Transverse colon (tissue), 4 donors: ENCODE measurements at places on chromosomes 6 and 20. TPM values are rescaled to one million over a fixed set of nuclear protein-coding genes. Genes with fewer than 3 reads are reported as not detected.

DNA sequence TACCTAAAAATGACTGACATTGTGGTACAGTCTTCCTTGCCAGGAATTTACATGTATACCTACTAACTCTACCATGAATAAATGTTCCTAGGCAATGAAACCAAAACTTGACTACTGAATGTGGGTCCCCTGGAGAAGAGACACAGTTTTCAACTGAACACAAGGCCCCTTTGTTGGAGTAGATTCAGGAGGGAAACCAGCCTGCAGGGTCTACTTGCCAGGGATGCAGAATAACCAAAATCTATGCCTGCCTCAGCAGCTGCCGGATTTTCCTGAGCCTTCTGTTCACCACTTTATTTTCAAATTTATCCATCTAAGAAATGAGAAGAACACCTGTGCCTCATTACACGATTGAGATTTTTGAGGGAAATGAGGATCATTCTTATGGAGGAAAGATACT is 211.9 kb downstream of the GRM1 start:
- DNase-seq = no peak

- no peak for DNase-seq
Observed at GRCh38 chr6:66930559-66931290, 1223.7 kb upstream of the EYS start.

DNA sequence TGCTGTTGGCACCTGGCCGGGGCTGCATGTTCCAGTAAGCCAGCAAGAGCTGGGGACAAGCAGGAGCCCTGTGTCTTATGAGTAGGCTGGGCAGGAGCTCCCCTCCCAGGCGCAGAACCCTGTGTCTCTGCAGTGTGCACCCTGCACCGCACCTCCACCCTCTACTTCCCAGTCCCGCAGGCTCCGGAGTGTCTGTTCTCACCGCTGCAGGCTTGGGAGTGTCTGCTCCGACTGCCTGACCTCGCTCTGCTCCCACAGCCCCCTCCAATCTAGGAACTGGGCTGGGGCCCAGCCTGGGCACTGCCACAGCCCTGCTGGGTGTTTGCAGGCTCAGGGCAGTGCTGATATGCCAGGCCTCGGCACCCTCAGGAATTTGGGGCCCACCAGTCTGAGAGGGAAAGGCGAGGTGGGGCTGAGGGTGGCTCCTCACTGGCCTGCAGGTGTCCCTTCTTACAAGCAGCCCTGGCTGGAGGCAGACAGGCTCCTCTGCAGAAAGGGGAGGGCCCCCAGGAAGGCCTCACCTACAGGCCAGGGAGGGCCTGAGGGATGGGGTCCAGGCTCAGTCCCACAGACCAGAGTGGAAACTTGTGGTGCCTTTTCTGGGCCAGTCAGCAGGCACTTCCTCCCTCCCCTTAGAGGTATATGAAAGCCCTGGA is 871.6 kb upstream of the GJE1 start:
- no peak for DNase-seq

DNA sequence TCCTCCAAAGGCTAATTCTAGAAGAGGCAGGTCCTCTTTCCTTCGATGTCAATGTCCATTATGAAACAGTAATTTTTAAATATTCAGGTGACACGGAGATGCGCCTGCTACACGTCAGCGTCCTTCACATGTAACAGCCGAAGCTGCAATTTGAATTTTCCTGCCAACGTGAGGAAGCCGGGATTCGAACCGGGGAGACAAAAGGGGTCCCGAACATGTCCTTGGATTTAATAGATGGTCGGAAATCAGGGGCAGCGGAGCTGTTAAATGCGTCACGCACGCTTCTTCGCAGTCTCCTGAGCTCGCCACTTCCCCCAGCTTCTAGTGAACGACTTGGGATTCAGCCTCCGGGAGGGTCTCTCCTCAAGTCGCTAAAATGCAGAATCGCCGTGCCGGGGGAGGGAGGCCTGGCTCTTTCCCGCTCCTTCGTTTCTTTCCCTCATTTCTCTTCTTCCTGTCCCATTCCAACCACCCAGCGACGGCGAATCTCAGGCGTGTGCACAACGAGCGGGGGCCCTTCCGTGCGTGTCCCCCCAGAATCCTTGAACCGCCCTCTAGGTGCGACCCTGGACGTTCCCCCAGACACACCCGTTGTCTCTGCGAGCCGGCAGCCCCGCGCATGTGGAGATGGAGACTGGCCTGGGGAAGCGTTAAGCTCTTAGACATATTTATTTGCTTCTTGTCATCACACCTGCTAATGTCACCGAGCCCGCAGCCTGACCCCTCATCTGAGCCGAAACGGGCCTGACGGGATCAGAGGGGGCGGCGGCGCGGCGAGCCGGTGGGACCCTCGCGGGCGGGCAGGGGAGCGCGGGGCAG is 1.3 kb upstream of the FOXC1 start:
- DNase-seq = no peak

- DNase-seq = no peak
Observed at GRCh38 chr6:5671601-5672559, 334.8 kb downstream of the NRN1 start.

DNA sequence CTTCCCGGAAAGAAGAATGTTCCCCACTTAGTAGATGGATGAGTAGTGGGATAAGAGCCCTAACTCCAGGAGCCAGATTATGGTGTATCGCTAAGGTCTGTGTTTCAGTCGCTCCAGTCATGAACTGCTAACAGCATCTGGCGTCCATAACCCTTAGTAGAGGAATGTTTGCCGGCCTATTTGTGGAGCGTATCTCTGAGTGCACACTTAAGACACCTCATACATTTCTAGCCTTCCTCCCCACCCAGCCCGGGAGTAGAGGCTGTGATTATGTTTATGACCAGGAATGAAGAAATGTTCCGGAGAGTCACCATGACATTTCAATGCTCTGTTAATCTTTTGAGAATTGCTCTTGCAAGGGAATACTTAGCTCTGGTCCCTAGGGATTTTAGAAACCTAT is 251.1 kb upstream of the SOX4 start:
- DNase-seq = no peak

GRCh38 chr6:149939909-149940671 is 1.7 kb upstream of the ULBP2 start:
- no peak for DNase-seq

DNA sequence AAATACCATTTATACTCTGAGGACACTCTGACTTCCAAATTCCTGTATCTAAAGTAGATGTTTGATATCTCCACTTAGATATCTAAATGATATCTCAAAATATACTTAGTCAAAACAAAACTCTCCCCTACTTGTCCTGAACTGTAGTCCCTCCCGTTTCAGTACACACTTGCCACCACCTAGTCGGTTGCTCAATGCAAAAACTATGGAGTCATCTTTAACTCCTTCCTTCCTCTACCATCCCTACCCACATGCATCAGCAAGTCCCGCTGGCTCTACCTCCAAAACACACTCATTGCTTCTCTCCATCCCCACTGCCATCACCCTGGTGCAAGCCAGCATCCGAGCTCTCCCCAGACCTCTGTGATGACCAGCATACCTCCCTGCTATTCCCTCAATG is 13.2 kb downstream of the STX7 start:
- DNase-seq = no peak

DNA sequence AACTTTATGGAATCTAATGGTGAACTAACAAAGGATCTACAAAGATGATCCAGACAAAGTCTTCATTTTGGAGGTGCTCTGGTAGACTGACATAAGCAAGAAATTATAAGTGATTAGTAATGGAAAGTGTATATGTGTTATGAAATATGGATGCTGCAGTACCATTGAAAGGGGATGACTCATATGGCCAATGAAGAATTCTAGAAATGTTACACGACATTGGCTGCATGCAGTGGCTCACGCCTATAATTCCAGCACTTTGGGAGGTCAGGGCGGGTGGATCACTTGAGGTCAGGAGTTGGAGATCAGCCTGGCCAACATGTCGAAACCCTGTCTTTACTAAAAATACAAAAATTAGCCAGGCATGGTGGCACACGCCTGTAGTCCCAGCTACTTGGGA is 23.5 kb downstream of the CFAP206 start:
- DNase-seq = no peak

- no peak for DNase-seq
Observed at GRCh38 chr20:1202762-1203504, at the start of gene C20orf202. C20orf202 (plus strand) TSS chr20:1203454; CDS start chr20:1203586, 132 bp downstream.

DNA sequence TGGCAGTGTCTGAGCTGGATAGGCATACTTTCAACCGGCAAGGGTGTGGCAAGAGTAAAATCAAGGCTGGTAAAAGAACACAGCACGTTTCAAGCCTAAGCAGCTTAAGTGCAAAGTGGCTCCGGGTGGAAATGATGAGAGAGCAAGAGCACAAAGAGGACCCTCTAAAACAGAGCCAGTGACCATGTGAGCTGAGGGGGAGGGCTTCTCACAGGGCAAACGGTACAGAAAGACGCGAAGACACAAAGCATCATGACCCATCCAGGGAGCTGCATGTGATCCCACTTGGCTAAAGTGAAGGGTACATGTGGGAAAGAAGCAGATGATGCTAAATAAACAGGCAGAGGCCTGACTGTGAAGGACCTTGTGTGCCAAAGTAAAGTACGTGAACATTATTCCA is 25.7 kb downstream of the FKBP5 start:
- DNase-seq = no peak

DNA sequence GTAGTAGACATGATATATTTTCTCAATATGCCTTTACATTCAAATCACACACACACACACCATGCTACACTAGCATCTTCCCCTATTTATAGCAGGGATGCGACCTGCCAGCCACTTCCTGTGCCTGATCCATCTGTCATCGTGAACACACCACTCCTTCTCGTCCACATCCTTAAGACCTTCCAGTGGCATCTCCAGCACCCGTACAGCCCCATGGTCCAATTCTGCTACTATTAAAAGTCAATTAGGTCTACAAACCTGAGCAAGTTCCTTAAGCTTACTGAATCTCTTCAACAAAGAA is 54.5 kb downstream of the KIF16B start:
- no peak for DNase-seq

GRCh38 chr6:44007818-44008621 is 119.2 kb downstream of the MRPL14 start:
- DNase-seq = no peak

GRCh38 chr6:151624071-151624470 is 130.3 kb downstream of the CCDC170 start:
- DNase-seq = no peak

- no peak for DNase-seq
Observed at GRCh38 chr6:94548201-94548600, 1029.1 kb upstream of the MANEA start.

DNA sequence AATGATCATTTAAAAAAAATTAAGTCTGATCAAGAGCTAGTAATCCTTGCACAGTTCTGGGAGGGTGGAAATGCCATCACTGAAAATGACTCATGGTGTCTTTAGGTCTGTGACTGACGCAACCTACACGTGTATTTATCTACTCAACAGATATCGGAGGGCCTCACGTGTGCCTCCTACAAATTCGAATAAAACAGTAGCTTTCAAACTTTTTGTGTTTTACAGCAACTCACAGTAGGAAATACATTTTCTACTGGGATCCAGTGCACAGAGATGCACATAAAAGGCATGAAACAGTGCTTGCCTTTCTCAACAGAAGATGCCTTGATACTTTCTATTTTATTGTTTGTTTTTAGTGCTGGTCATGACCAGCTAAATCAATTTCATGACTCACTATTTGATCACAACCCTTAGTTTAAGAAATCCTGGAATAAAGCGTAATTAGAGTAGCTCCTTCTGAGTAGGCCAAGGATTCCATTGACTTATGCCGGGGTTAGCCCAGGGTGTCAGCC is 210.0 kb upstream of the SNX9 start:
- no peak for DNase-seq

GRCh38 chr20:57329608-57330221 is at the start of gene SPO11:
SPO11 (plus strand) TSS chr20:57329803; CDS start chr20:57329868, 65 bp downstream.
- DNase-seq = no peak

DNA sequence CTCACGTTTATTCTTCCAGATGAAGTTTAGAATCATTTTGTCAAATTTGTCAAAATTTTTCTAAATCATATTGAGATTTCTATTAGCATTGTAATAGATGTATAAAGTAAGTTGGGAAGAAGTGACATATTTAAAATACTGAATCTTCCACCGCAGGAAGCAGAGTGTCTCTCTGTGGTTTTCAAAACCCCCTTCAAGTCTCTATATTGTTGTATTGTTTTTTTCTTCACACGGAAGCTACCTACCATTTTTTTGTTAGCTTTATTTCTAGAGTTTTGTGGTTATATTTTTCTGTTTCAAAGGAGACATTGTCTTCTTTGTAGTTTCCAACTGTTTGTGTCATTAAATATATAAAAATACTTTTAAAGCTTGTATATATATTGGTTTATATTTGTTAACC is 188.6 kb downstream of the ZDHHC14 start:
- DNase-seq = no peak

DNA sequence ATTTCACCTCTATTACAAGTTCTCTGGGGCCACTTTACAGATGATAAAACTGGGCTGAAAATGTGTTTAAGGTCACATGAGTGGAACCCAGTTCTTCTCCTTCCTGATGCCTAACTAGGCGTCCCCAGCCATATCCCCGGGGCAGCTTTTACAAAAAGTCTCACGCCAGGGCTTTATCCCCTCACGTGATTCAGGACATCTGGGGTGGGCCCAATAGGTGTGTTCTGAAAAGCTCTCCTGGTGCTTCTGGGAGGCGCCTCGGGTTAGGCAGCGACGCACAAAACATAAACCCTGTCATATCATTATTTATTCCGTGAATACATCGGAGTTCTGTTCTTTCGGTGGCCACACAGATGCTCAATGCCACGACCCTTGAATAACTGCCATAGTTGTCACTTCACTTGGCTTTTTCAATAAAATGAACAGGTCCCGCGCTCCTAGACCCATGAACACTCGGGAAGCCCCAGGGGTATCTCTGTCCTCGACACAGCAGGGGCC is 32.1 kb downstream of the SF3B5 start:
- DNase-seq = peak; percentile 51

DNA sequence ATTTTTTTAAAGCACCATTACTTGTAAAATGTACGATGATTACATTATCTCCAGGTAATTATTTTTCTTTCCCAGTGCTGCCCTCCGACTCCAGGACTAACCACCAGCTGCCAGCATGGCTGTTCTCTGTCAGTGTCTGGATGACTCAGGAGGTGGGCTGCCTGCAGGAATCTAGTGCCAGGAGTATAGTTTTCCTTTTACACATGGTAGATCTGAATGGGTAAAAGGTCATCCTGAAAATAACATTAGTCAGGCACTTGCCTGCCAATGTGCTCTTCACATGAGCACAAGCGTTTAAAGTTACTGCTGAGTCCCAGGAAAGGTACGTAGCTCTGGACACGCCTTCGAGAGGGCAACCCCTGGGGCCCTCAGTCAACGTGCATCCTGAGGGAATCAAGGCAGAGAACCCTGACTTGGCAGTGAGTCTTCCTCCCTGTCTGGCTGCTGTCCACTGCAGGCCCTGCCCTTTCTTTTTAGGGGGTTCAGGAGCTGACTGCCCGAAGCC is 2.4 kb downstream of the DYNLT1 start:
- no peak for DNase-seq

- no peak for DNase-seq
Observed at GRCh38 chr6:77740380-77740779, 87.5 kb downstream of the MEI4 start.

The OR2H2 gene
- total RNA-seq = not detected

The DNAAF9 gene
- total RNA-seq = 5.7 TPM

The IL20RA gene
- 7.4 TPM for total RNA-seq

The SLC35F1 gene
- 0.37 TPM for total RNA-seq

The SDCBP2 gene
- 427 TPM for total RNA-seq

The AVP gene
- not detected for total RNA-seq

The KHDC1 gene
- total RNA-seq = not detected

The CST5 gene
- not detected for total RNA-seq

The RAB44 gene
- 0.32 TPM for total RNA-seq

The KHDC3L gene
- total RNA-seq = not detected

The HDGFL1 gene
- total RNA-seq = not detected

The GMEB2 gene
- 13.7 TPM for total RNA-seq

The KCTD20 gene
- total RNA-seq = 23.2 TPM

The SNHG17 gene
- total RNA-seq = 32.1 TPM

The SAPCD1 gene
- total RNA-seq = not detected
